ENCODE measurements at places on chromosomes 16 and 17.

DNA sequence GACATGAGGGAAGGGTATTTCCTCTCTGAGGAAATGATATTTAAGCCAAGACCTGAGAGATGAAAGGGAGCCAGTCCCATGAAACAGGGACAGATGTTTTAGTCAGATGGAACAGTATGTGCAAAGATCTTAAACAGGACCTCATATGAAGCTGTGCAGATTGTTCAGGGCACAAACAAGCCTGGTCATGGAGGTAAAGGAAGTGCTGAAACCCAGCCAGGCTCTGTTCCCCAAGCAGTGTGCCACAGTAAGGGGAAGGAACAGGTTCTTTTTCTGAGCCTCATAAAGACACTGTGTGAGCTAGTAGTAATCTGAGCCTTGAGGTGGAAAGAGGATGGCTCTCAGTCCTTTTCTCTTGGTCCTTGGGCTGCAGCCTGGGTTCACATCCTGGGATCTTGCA, 159.9 kb downstream of the ANKFN1 start:
- DNase-seq, result no peak

DNA sequence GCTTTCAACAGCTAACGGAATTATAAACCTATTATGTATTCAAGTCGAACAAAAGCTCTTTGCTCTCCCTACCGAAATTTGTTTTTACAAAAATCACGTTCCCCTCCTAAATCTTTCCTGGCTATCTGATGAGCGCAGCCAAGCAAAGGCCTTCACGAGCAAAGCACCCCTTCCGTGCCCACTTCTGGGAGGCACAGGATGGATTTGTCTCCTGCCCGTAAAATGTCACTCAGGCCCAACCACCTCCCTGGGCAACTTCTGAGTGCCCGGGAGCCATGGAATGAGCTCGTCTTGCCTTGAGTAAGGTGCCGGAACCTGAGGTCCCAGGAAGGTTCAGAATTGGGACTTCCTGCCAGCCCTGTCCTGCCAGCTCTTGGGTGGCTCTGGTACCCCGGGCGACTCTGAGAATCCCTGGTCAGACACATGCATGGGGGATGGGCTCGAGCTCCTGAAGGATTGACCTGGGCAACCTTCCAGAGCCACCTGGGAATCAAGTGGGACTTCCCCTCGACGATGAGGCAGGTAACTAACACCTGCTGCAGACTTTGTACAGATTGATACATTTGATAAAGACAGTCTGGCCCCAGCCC, 19.8 kb downstream of the SLC7A5 start:
- DNase-seq, result no peak

- DNase-seq, result no peak
These were observed 177.2 kb downstream of the CDH8 start for GRCh38 chr16:61858988-61859387.

- DNase-seq, result no peak
These were observed 33.9 kb upstream of the SNN start for GRCh38 chr16:11634312-11634711.

DNA sequence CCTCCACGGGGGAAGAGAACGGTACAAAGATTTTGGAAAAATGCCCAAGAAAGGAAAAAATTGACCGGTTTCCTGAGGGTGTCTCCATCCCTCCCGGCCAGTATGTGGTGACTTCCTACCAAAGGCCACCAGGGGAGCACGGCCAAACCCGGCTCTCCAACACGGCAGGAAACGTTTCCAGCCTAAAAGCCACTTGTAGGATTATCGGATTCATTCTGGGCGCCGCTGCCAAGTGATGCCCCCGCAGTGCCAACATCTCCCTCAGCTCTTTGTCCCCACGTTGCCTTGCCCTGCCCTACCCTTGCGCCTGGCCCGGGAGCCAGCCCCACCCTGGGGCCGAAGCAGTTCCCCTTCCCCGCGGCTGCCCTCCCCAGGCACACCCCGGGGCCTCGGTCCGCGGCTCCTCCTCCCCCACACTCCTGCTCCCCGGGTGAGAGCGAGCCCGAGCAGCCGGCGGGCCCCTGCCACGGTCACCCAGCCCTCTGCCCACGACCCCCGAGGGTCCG, 688 bp downstream of the CRK start:
- peak; percentile 8 for DNase-seq

GRCh38 chr17:51263006-51263405, 2.7 kb downstream of the UTP18 start:
- no peak for DNase-seq

DNA sequence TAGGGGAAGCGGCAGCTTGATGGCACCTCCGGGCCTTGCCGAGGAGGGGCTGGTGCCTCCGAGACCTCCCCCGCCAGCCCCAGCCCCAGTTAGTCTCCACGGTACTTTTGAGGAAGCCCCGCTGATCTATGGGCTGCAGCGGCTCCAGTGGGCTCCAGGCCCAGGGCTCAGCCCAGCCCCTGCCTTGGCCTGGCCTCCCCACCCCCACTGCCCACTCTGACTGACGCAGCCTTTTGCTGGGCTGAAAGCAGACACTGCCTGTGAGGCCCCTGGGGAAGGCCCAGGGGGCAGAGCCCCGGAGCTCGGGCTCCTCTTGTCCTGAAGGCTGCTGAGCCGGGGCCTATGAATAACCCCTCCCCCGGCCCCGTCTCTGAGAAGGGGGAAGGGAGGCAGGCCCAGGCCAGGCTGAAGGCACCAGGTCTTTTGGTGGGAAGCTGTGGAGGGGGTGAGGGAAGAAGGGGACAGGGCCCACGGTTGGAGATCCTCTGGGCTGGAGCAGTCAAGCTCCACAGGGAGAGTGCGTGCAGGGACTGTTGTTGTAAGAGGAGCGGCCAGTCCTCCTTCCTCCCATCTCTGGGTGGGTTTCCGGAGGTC, 7.5 kb upstream of the SMTNL2 start:
- no peak for DNase-seq

- no peak for DNase-seq
These were observed 10.3 kb downstream of the RFFL start for GRCh38 chr17:35053204-35053603.

DNA sequence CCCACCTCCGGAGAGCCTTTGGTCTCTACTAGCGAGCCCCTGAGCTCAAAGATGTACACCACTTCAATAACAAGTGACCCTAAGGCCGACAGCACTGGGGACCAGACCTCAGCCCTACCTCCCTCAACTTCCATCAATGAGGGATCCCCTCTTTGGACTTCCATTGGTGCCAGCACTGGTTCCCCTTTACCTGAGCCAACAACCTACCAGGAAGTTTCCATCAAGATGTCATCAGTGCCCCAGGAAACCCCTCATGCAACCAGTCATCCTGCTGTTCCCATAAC, 702 bp downstream of the SPN start:
- no peak for DNase-seq

GRCh38 chr17:6046931-6047330, 23.2 kb upstream of the WSCD1 start:
- no peak for DNase-seq

- no peak for DNase-seq
These were observed 16.5 kb downstream of the FCSK start for GRCh38 chr16:70470927-70471341.

GRCh38 chr16:85025781-85026653, 1.6 kb upstream of the KIAA0513 start:
- DNase-seq, result no peak

GRCh38 chr16:35197656-35198055, 1738.2 kb downstream of the TP53TG3F start:
- no peak for DNase-seq

- no peak for DNase-seq
These were observed 24.6 kb upstream of the BRD7 start for GRCh38 chr16:50393416-50393815.

- DNase-seq, result no peak
These were observed 18.8 kb downstream of the POLR2A start for GRCh38 chr17:7502987-7503386.

DNA sequence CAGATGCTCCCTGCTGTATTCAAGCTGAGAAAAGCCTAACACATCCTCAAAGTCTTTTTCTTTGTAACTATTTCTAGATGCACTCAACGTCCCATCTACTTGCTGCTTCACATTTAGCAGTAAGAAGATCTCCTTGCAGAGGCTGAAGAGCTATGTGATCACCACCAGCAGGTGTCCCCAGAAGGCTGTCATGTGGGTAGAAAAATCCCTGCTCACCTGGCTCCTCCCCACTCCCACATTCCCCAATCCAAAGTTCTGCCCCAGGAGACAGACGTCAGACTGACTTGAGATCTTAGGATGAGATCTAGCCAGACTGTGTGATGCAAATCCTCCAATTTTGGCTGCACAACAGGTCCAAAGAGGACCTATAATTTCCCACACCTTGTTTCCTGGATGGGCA, 1.1 kb downstream of the CCL13 start:
- no peak for DNase-seq

DNA sequence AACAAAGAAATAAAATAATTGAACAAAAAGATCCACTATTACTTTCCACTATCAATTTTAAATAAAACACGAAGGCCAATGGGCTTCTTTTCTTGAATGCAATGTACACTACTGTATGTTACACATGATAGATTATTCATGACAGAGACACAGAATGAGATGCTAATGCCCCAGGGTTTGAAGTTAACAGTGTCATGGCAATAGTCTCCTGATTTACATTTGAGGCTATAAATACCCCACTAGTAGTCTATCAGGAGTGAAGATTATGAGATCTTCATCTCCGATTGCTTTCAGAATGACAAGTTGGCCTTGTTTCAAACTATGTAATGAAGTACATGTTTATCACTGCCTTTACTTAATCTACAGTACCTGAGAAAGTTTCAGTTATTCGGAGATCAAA, 84.4 kb downstream of the RPGRIP1L start:
- DNase-seq, result no peak

DNA sequence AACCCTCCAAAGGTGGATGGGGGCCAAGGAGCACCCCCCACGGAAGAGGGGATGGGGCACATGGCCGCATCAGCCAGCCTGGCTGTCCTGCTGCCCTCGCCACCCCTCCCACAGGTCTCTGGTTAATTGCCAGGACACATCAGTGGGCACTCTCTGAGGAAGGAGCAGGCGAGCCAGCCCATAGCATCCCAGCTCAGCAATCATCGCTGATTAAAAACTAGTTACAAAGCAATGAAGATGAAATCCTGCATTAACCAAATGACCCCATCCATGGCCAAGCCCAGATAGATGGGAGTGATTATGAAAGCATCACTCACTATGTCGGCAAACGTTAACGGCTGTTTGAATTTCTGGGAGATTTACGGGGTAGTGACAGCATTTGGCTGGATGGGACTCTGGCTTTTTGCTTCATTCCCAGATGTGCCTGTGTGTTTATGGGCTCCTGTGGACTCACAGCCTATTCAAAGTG, 45.3 kb downstream of the CCDC182 start:
- DNase-seq, result no peak

GRCh38 chr17:63294776-63295175, 151.3 kb downstream of the CYB561 start:
- DNase-seq, result no peak

GRCh38 chr16:13453938-13454553, 465.9 kb upstream of the ERCC4 start:
- no peak for DNase-seq

- DNase-seq, result no peak
These were observed 2.3 kb downstream of the ENPP7 start for GRCh38 chr17:79732804-79733691.
